ENCODE measurements at places on chromosomes 1 and 21. TPM values are rescaled to one million over a fixed set of nuclear protein-coding genes. Genes with fewer than 3 reads are reported as not detected.

The TBX19 gene
- total RNA-seq: 3.5 TPM

The IL19 gene
- not detected for total RNA-seq

The KIAA0040 gene
- total RNA-seq: 13.4 TPM

The TEX38 gene
- not detected for total RNA-seq

DNA sequence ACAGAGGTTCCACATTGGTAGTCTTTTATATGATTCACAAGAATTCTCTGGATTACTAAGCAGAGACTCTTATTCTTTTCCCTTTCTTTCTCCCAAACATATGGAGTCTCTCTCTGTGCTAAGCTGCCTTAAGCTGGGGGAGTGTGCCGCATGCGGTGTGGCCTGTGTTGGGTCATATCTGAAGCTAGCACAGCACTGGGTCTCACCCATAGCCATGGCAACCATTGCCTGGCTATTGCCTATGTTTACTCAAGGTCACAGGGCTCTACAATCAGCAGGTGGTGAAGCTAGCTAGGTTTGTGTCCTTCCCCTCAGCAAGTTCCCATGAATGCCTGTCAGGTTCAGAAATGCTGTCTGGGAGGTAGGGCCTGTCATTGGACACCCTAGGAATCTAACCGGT lies 73.6 kb upstream of the ZRANB2 start:
- no peak overlapping the region for H3K27ac ChIP-seq
- no peak for DNase-seq
- no peaks in the 10 kb centered on the region for H3K4me1 ChIP-seq
- no peak overlapping the region for H3K4me3 ChIP-seq
- H3K36me3 ChIP-seq: no peaks in the 10 kb centered on the region

DNA sequence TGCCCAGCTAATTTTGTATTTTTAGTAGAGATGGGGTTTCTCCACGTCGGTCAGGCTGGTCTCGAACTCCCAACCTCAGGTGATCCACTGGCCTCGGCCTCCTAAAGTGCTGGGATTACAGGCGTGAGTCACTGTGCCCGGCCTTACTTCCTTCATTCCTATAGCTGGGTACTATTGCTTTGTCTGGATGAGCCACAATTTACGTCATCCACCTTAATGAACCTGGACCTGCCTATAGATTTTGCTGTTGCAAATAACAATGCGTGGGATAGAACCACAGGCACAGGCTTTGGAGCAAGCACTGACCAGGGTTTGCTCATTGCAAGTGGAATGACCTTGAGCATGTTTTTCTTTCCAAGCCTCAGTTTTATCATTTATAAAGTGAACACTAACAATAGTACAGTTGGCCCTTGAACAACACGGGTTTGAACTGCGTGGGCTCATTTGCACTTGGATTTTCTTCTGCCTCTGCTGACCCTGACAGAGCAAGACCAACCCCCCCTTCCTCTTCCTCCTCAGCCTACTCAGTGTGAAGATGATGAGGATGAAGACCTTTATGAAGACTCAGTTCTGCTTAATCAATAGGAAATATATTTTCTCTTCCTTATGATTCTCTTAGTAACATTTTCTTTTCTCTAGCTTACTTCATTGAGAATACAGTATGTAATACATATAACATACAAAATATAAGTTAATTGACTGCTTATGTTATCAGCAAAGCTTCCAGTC lies 33.3 kb upstream of the BECN2 start:
- H3K4me3 ChIP-seq: no peak overlapping the region
- no peaks in the 10 kb centered on the region for H3K4me1 ChIP-seq
- H3K27me3 ChIP-seq: no peaks in the 10 kb centered on the region
- no peaks in the 10 kb centered on the region for H3K36me3 ChIP-seq
- DNase-seq: no peak
- H3K27ac ChIP-seq: no peak overlapping the region

GRCh38 chr21:30351534-30351933 lies 3.1 kb upstream of the KRTAP23-1 start:
- H3K4me1 ChIP-seq: no peaks in the 10 kb centered on the region
- no peak for DNase-seq
- H3K27ac ChIP-seq: no peak overlapping the region
- no peaks in the 10 kb centered on the region for H3K36me3 ChIP-seq
- H3K4me3 ChIP-seq: no peak overlapping the region
- H3K27me3 ChIP-seq: no peaks in the 10 kb centered on the region

DNA sequence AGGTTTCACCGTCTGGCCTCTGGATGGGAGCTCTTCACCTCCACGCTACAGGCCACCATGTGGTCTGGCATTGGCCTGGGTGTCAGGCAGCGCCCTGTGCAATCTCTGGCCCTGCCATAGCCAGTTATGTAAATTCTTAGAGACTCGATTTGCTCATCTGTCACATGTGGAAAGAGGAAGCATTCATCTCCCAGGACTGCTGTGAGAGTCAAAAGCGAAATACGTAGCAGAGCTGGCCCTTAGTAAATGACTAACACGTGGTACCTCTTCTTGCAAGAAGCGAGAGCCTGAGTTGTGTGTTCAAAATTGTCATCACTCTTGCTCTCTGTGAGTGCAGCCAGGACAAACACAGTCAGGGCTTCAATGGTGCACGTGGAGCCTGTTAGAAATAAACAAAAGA lies 159.0 kb upstream of the BACE2 start:
- no peaks in the 10 kb centered on the region for H3K27me3 ChIP-seq
- no peak overlapping the region for H3K4me3 ChIP-seq
- no peak overlapping the region for H3K27ac ChIP-seq
- no peak for DNase-seq
- no peaks in the 10 kb centered on the region for H3K36me3 ChIP-seq

GRCh38 chr1:28833381-28833780 lies 21.4 kb downstream of the OPRD1 start:
- no peak overlapping the region for H3K27ac ChIP-seq
- no peak for DNase-seq
- H3K4me1 ChIP-seq: no peaks in the 10 kb centered on the region
- no peaks in the 10 kb centered on the region for H3K36me3 ChIP-seq
- peaks cover 7% of the 10 kb centered on the region for H3K27me3 ChIP-seq
- H3K4me3 ChIP-seq: no peak overlapping the region

Measured in suprapubic skin (tissue), 4 donors.